ENCODE measurements at places on chromosomes 1 and 21.

DNA sequence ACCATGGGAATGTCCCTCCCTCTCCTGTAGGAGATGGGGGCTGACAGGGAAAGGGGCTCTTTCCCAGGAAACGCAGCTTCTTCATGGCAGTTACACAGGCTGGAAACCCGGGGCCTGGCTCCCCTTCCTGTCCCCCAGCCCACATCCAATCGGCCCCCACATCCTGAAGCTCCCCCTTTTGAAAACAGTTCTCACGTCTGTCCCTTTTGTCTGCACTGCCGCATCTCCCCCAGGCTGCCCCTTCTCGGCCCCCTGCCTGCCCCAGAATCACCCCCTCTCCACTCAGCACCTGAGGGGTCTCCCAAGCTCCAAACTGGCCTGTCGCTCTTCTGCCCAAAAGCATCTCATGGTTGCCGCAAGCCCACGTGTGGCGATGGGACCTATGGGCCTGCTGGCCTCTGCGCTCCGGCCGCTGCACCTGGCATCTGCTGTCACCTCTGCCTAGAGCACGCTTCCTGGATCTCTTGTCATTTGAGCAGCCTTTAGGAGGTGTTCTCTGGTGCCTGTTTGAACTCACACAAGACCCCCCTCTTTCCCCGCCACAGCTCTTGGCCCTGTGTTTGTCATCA is 867 bp downstream of the SLC1A7 start:
- DNase-seq: no peak

DNA sequence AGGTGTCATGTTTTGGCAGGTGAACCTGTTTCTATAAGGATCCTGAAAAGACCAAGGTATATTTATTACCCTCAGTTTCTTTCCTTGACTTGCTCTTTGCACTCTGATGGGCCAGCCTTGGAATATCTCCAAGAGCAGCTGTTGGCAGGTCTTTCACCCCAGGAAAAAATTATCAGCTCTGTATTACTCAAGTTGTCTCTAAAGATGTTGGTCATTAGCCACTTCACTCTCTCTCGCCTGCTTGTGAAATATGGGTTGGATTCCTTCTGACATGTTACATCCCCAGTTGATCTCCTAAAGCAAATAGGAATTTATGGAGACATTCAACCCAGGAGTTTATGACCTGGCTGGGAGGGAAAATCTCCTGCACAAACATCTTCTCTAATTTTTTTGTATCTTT is 85.9 kb downstream of the KCNJ15 start:
- DNase-seq: no peak

DNA sequence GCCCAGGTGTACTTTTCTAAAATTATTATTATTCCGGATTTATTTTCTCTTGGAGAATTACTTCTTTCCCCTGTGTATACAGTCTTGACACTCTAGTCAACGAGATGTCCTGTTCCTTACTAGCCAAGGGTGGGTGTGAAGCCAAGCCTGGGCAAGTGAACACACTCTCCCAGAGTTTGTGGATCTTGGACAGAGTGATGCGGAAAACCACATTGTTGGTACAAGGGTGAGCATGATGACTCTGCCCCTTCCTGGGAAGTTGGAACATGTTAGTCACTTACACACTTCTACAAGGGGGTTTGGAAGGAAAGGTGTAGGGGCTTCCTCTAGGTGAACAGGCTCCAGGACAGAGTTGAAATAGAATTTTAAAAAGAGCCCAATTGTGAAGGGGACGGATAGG is 20.0 kb upstream of the RD3 start:
- DNase-seq: no peak

- DNase-seq: no peak
Measured at GRCh38 chr1:170560681-170561285, 28.8 kb downstream of the GORAB start.

- DNase-seq: no peak
Measured at GRCh38 chr21:32455548-32455947, 43.0 kb downstream of the EVA1C start.

DNA sequence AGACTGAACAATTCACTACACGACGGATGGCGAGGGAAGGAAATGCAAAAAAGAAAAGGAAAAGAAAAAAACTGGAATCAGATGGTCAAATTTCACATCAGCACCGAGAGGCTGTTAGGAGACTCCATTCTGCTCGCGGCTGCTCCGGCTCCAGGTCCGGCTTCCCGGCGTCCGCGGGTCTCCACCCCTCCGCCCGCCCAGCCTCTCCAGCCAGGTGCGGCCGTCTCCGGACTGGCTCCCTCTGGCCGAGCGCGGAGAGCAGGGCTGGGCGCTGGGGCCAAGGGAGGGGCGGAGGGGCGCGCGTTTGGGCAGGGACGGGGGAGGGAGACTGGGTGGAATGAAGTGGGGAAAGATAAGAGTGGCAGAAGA is 332 bp downstream of the KCNJ6 start:
- no peak for DNase-seq

GRCh38 chr1:152926091-152926490 is 17.7 kb downstream of the IVL start:
- no peak for DNase-seq

DNA sequence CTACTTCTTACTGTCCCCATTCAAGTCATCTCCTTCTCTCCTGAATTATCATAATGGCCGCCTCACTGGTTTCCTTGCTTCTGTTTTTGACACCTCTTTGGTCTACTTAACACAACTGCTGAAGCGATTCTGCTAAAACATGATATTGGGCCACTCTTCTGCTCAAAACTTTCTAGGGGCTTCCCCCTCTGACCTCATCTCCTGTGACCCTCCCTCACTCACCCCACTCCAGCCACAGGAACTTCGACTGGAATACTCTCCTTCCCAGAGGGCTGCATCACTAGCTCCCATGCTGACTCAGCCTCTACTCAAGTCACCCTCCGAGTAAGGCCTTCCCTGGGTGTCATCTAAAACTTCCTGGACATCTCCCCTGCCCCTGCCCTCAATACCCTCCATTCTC is 35.7 kb downstream of the NRIP1 start:
- DNase-seq: no peak

GRCh38 chr1:207398986-207399385 is 55.1 kb upstream of the CR2 start:
- no peak for DNase-seq

DNA sequence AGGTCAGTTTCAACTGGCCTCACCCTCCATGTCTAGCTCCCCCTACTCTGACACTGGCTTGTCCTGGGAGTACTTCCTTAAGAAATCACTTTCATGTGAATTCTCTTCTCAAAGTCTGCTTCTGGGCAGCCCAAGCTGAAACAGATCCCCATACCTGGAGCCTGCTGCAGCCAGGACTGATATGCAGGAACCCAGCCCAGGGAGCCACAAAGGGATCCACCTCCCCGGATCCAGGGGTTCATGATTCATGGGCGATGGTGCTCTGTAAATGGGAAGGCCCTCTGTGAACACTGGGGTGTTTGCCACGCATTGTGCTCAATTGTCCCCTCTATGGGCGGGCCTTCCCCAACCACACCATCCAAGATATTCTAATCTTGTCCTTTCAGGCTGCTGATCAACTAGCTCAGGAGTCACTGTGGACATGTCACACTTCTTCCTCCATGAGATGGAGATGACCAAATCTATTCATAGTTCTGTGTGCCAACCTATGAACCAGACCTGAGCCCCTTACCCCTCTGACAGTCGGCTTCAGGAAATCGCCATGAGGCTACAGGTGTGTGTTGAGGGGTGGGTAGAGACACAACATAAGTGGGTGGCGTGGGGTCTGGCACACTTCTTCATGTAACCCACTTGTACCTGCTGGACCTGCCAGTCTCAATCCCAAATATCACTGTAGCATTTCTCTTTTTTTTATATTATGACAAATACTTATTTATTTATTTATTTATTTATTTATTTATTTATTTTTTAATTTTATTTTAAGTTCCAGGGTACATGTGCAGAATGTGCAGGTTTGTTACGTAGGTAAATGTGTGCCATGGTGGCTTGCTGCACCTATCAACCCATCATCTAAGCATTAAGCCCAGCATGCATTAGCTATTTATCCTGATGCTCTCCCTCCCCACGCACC is 41.8 kb downstream of the RUNX3 start:
- peak; percentile 0 for DNase-seq

DNA sequence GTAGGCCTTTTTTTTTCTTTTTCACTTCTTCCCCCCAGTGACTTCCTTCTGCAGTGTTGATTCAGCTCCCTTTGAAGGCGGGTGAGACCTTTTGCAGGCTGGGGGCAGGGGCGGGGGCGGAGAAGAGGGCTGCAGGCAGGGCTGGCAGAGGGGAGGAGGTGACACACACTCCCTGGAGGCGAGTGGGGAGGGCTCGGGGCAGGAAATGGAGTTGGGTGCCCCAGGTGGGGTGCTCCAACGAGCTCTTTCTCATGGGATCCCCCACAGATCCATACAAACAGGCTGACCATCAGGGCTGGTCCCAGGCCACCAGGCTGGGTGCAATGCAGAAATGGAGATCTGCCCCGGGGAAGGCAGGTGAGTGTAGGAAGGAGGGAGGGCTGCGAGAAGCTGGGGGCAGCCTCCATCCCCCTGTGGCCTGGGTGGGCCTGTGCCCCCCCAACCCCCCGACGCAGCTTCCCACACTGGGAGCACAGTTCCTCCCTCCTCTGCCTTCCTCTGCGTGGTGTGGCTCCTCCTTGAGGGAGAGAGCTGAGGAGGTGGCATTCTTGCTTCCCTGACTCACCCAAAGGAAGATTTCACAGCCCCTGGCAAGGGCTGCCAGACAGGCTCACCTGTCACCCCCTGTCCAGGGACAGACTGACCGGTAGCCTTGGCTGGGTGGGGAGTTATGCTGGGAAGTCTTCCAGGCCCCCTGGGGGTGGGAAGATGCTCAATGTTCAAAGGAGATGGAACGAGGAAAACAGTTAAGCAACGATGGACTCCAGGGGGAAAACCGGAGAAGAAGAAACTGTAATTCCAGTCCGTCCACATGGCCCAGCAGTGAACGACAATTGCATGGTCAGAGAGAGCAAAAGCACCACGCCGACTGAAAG is 7.1 kb upstream of the ITGB2 start:
- DNase-seq: no peak

DNA sequence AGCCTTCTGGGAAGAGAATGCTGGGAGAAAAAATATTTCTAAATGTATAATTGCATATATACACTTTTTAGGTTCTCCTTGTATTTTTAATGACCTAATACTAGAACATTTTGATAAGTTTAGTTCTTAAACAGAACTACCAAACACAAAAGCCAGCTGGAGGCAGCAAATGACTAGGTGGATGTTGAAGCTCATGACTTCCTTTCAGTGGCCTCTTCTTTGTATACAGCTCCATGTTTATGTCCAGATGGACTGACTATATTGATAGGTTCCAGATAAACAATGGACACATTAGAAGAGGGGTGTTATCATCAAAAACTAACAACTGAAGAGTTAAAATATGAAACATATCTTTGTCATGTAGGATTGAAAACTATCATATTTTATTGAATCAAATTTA is 52.5 kb downstream of the LRRC8D start:
- DNase-seq: no peak

GRCh38 chr1:2279210-2279639 is 51.1 kb downstream of the SKI start:
- peak; percentile 97 for DNase-seq

DNA sequence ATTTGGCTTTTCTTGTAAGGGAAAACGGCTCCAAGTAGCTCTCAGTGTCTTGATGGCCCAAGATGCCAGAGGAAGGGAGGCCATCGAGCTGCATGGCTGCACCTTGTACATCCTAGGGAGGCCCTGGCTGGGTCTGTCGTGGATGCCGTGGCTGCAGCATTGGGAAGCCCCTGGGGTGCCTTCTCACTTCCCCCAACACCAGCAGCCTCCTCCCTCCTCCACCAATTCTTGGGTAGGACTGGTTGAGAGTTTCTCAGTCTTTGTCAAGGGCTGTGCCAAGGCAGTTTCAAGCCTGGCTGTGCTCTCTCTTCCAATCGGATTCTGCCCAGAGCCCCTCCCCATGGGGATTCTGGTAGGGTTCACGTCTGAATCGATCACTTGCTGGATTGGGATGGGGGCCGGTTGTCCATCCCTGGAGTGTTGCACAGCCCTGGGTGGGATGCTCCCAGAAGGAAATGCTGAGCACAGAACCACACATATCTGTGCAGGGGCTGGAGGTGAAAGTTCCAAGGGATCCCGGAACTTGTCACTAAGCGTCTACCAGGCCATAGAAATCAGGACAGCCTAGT is 14.0 kb upstream of the SPSB1 start:
- no peak for DNase-seq

- peak; percentile 49 for DNase-seq
Measured at GRCh38 chr1:29290414-29290985, 54.2 kb downstream of the PTPRU start.
